ENCODE measurements at places on chromosomes 1 and 21.

DNA sequence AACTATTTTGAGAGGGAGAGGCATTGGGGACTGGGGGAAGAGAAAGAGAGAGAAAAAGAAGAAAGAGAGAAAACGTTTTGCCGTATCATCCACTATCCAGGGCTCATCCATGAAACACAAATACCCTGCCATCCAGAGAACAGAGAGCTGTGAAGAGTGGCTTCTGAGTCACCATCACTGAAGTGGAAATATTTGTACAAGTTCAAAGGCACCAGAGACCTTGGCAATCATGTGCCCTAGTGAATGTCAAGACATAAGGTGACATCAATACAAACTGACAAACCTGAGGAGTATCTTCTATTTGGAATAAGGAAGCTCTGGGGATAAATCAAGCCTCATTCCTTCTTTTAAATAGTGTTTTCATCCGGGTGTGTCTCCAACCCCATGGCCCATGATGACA is 197.2 kb upstream of the PROX1 start:
- DNase-seq = no peak

DNA sequence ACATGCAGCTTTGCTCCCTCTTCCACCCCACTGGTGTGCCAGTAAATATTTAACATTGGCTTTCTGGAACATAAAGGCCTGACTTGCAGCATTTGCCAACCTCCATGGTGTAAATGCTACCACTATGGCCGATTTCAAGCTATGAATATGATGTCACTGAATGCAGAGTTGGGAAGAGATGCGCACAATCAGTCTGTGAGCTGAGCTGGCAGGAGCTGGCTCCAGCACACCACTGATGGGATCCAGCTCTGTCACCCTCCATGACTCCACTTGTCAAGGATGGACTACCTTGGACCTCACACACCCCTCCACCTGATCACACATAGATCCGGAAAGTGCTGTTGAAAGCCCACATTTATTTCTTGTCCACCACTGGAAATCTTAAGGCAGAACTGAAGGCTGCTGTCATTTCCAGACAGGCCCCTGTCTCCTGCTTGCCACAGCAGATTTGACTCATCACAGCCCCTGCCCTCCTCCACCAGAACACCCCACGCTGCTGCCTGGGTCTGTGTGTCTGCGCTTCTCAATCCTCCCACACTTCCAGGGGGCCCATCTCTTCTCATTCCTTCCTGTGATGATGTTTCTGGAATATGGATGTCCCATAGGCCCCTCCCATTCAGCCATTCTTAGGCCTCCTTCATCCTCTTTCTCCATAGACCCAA is 82.2 kb upstream of the BCAR3 start:
- no peak for DNase-seq

DNA sequence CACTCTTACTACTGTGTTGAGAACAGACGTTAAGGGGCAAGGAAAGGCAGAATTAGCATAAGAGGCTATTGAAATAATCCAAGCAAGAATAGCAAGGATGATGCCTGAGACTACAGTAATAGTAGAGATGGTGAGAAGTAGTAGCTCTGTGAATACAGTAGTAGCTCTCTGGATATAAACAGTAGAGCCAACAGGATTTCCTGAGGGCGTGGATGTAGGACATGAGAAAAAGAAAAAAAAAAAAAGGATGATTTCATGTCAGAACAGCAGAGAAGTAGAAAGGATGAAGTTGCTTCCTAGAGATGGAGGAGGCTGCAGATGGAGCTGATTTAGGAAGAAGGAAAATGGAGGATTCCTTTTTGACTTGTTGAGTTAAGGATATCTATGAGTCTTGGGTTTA is 112.3 kb downstream of the OMA1 start:
- no peak for DNase-seq

DNA sequence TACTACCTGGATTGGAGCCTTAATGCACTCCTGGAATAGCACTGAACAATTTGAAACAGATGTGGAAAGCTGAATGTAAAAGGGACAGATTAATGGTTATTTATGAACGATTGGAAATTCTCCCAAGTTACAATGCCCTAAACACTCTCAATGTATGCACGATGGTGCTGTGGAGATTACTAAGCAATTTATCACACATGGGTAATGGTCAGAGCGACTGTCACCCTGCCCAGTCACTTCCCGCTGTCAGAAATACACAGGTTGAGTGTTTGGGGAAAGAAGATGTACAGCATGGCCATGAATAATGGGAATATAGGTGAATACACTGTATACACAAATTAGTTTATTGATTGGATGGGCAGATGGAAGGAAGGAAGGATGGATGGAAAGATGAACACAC is 342.4 kb downstream of the VAV3 start:
- no peak for DNase-seq

DNA sequence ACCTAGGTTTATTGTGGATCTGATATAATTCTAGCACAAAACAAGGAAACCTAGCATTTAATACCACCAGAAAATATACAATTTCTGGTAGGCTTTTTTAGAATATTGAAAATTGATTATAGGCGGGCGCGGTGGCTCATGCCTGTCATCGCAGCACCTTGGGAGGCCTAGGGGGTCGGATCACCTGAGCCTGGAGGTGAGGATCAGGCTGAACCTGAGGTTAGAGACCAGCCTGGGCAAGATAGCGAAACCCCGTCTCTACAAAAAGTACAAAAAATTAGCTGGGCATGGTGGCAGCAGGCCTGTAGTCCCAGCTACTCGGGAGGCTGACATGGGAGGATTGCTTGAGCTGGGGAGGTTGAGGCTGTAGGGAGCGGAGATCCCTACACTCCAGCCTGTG is 948 bp upstream of the COP1 start:
- DNase-seq = no peak

GRCh38 chr1:87958201-87958600 is 629.5 kb downstream of the LMO4 start:
- DNase-seq = no peak

- peak; percentile 85 for DNase-seq
Measured at GRCh38 chr1:155086128-155086741, 7.6 kb downstream of the EFNA3 start.

DNA sequence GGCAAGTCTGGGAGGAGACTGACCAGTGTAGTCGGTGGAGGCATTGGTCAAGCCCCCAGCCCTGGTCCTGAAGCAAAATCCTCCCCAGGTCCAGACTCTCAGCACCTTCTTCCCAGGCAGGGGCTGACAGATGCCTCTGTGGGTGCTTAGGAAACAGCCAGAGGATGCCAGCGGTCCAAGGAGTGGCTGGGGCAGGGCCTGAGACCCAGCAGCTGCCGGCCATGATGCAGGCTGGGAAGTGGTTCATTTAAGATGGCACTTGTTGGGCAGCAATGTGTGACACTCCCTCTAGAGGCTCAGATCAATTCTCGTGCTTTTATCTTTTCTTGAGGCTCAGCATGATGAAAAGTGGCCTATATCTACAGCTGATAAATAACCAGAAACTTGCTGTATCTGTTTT is 165.0 kb upstream of the VAMP3 start:
- no peak for DNase-seq

- DNase-seq = no peak
Measured at GRCh38 chr21:35984654-35985361, 75.5 kb downstream of the SETD4 start.

GRCh38 chr1:78649628-78650027 is at the start of gene IFI44:
TSS of gene IFI44 (plus strand) at chr1:78649831. CDS start at chr1:78650196, 365 bp downstream.
- peak; percentile 89 for DNase-seq

DNA sequence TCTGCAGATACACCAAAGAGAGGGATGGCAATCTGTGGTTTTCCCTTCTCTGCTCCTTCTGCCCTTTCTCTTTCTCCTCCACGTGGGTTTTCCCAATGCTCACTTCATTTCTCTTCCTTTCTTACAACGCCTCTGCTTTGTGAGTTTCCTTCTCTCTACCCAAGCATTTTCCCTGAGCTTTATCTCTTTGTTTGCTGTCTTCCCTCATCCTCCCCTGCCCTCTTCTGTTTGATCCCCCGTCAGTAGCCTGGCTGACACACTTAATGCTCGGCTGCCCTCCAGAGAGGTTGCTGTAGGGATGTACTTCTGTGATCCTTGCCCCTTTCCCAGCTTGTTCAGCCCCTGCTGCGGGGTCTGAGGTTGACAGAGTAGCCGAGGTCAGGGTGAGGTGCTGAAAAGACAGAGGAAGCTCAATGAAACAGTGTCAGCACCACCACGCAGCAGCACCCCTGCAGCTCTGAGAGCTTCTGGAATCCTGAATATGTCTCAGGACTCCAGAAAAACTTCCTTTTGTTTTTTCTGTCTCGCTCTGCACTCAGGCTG is 6.0 kb downstream of the EDARADD start:
- DNase-seq = no peak

Measured in DND-41 (cell line).